ENCODE measurements at places on chromosomes 6 and 20. TPM values are rescaled to one million over a fixed set of nuclear protein-coding genes. Genes with fewer than 3 reads are reported as not detected.

DNA sequence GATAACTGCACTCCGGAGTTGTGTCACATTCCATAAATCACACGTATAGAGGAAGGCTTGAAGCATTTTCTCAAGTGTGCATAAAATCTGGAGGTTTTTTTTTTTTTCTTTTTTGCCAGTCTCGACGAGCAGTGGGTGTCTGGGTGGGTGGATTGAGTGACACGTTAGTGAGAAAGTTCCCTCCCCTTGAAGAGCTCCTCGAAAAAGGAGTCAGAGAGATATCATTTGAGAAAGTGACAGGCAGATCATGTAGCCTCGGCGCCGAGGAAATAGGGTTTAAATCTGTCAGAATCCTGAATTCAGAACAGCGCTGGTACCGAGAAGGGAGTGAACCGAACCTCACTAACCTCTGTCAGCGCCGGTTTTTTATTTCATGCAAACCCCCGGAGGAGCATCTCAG is 269.5 kb upstream of the ARID1B start:
- no peak for DNase-seq

DNA sequence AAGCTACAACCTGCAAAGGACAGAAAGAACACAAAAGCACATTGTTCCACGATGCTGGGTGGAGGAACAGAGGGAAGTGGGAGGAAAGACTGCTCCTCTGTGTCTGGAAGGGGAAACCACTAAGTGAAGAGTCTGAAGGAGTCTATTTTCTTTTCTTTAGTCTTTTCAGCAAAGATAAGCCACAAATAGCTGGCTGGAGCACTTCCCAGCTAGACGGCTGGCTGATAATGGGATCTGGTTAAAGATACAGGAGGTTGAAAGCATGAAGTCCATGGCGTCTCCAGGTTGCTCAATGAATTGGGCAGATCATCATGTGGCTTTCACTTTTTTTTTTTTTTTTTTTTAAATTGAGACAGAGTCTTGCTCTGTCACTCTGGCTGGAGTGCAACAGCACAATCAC is 154.0 kb upstream of the KCNG1 start:
- DNase-seq = no peak

DNA sequence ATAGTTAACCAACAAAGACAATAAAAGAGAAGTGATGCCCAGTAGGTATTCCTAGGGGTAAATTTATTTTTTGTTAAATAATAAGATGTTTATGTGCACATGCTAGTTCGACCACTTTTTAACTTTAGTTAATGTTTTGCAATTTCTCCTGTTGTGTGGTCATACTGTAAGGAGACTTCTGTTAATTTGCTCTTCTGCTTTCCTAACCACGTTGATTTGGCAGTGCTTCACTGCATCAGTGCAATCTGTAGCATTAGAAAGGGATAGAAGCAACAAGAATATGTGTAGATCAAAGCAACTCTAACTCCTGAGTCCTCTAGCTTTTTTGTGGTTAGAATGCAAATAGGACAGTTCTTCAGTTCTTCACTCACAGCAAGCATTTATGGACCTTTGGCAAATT is 13.9 kb downstream of the MYB start:
- no peak for DNase-seq

- no peak for DNase-seq
Observed at GRCh38 chr20:1130847-1131246, 12.4 kb downstream of the PSMF1 start.

DNA sequence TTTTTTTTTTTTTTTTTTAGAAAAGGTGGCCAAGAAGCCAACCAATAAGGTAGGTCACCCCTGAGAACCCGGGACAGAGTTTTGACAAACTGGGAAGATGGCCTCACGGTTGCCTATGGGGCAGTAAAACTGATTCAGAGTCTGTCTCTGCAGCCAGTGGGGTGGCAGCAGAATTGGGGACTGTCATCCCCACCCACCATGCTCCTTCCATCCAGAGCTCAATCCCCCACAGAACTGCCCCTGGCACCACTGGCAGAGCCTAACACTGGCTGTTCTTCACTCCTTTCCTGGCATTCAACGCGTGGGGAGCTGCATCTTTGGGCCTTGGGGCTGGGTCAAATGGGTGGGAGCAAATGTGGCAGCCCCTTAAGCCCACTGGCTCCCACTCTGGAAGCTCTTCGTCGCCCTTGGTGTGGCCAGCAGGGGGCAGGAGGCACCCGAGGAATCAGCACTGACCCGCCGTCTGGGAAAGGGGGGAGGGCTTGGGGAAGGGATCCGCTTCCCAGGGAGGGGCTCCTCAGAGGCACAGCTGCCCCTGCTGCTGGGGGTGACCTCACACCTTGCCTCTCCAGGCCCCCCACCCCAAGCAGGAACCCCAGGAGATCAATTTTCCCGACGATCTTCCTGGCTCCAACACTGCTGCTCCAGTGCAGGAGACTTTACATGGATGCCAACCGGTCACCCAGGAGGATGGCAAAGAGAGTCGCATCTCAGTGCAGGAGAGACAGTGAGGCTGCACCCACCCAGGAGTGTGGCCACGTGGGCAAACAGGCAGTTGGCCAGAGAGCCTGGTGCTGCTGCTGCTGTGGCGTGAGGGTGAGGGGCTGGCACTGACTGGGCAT is 10.4 kb downstream of the CD40 start:
- DNase-seq = peak; percentile 30

DNA sequence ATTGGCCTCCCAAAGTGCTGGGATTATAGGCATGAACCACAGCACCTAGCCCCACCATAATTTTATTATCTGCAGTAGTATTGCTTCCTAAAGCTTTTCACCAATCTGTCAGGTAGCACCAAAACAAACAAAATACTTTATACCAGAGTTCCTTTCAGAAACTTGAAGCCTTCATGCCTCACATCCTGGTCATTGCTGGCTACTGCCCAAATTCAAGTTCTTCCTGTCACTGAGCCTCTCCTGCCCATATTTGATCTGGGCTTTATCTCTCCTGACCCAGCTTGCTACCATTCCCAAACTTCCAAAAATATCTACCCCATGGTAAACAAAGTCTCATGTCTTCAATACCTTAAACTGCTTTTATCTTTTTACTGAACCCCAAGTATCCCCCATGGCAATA is 34.9 kb upstream of the DST start:
- DNase-seq = no peak

DNA sequence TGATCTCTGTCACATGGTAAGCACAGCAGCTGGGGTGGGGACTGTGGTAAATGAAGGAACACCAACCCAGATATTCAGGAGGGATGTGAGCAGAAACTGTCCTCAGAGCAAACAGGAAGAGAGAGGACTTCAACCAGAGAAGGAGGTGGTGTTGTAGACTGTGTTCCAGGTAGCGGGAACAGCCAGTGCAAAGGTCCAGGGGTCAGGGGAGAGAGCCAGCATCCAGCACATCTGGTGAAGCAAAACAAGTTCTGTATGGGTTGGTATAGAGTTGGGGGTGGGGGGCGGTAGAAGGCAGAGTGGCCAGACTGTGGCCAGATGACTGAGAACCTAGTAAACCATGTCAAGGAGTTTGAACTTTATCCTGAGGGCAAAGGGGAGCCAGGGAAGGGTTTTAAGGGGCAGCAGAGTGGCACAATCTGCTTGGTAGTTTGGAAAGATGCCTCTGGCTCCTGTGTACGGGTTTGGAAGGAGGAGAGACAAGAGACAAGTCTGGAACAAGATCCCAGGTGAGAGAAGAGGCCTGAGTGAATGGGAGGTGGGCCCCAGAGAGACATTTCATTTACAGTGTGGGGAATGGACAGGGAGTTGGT is 27.8 kb upstream of the TTPAL start:
- no peak for DNase-seq

PTCRA gene
- polyA plus RNA-seq = 0.13 TPM

ASIP gene
- polyA plus RNA-seq = not detected

SNHG17 gene
- polyA plus RNA-seq = 33.2 TPM

MRPL18 gene
- 55.4 TPM for polyA plus RNA-seq

WFDC10B gene
- polyA plus RNA-seq = not detected

TMEM244 gene
- polyA plus RNA-seq = not detected

Data from endothelial cell of umbilical vein (primary cell).